Aorta (tissue), 5 donors: ENCODE measurements at places on chromosomes 7 and 10. TPM values are rescaled to one million over a fixed set of nuclear protein-coding genes. Genes with fewer than 3 reads are reported as not detected.

SYT15 gene
- total RNA-seq, result 8.8 TPM

KCP gene
- 6.1 TPM for total RNA-seq

RELN gene
- total RNA-seq, result 1.4 TPM

INMT gene
- 83.0 TPM for total RNA-seq

RAPGEF5 gene
- total RNA-seq, result 68.1 TPM

VWA2 gene
- not detected for total RNA-seq

HHEX gene
- 22.7 TPM for total RNA-seq

MKI67 gene
- total RNA-seq, result 1.2 TPM

CDHR1 gene
- total RNA-seq, result 0.32 TPM

PAX4 gene
- total RNA-seq, result not detected

DNAH11 gene
- 3.3 TPM for total RNA-seq

DNA sequence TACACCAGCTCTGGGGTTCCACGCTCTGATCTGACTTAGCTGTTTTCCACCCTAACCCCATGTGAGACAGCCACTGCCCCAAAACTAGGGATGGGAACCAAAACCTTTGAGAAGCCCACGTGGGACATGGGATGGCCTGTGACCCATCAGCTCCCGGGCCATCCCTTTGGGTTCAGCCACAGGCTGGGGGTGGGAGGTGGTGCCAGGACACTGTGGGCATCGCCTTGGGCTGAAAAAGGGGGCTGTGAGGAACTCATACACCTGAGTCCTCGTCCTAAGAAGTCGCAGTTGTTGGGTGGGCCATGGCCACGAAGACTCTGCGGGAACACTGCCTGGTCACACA is 379.1 kb downstream of the DNAJB6 start:
- no peaks in the 10 kb centered on the region for H3K4me1 ChIP-seq
- no peaks in the 10 kb centered on the region for H3K27me3 ChIP-seq
- no peak for DNase-seq
- H3K27ac ChIP-seq, result no peak overlapping the region

GRCh38 chr7:155808549-155809331 is 3.5 kb downstream of the SHH start:
- H3K4me1 ChIP-seq, result no peaks in the 10 kb centered on the region
- H3K27me3 ChIP-seq, result no peaks in the 10 kb centered on the region
- no peak overlapping the region for H3K27ac ChIP-seq
- DNase-seq, result no peak
- H3K4me3 ChIP-seq, result no peak overlapping the region

- no peaks in the 10 kb centered on the region for H3K27me3 ChIP-seq
- peaks cover 3% of the 10 kb centered on the region for H3K4me1 ChIP-seq
- no peak overlapping the region for H3K4me3 ChIP-seq
Measured at GRCh38 chr7:30785786-30786185, 14.6 kb downstream of the MINDY4 start.

GRCh38 chr10:133195096-133195495 is 34.9 kb upstream of the UTF1 start:
- H3K36me3 ChIP-seq, result no peaks in the 10 kb centered on the region
- no peak for DNase-seq
- no peaks in the 10 kb centered on the region for H3K27me3 ChIP-seq

DNA sequence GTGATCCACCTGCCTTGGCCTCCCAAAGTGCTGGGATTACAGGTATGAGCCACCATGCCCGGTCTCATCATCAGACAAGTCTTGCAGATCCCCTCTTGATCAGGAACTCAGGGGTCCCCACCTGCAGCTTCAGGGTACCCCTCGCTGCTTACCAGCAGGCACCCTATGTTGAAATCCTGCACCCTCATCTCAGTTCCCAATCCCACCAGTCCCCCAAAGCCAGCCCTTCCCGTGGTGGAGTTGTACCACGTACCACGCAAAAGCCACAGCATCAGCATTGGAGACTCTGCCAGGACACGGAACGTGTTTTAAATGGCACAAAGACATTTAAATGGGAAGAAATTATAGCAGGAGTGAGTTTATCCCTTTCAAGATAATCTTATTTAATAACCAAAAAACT is 202.0 kb downstream of the CUX1 start:
- no peak overlapping the region for H3K27ac ChIP-seq
- no peak for DNase-seq
- no peaks in the 10 kb centered on the region for H3K36me3 ChIP-seq
- no peak overlapping the region for H3K4me3 ChIP-seq
- no peaks in the 10 kb centered on the region for H3K4me1 ChIP-seq

DNA sequence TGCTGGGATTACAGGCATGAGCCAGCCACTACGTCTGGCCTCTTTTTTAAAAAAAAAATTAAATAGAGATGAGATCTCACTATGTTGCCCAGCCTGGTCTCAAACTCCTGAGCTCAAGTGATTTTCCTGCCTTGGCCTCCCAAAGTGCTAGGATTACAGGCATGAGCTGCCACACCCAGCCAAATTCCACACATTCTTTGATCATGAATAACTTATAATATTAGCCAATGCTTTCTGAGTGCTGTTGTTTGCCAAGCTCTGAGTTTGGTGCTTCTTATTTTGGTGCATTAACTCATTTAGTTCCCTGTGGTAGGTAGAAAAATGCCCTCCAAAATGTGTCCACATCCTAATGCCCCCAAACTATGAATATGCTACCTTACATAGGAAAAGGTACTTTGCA is 47.2 kb upstream of the MKI67 start:
- no peaks in the 10 kb centered on the region for H3K36me3 ChIP-seq
- H3K27me3 ChIP-seq, result peaks cover 1% of the 10 kb centered on the region
- no peak overlapping the region for H3K27ac ChIP-seq

- no peak overlapping the region for H3K27ac ChIP-seq
- no peaks in the 10 kb centered on the region for H3K36me3 ChIP-seq
- DNase-seq, result no peak
- no peak overlapping the region for H3K4me3 ChIP-seq
Measured at GRCh38 chr10:118374404-118374803, 32.3 kb upstream of the FAM204A start.

DNA sequence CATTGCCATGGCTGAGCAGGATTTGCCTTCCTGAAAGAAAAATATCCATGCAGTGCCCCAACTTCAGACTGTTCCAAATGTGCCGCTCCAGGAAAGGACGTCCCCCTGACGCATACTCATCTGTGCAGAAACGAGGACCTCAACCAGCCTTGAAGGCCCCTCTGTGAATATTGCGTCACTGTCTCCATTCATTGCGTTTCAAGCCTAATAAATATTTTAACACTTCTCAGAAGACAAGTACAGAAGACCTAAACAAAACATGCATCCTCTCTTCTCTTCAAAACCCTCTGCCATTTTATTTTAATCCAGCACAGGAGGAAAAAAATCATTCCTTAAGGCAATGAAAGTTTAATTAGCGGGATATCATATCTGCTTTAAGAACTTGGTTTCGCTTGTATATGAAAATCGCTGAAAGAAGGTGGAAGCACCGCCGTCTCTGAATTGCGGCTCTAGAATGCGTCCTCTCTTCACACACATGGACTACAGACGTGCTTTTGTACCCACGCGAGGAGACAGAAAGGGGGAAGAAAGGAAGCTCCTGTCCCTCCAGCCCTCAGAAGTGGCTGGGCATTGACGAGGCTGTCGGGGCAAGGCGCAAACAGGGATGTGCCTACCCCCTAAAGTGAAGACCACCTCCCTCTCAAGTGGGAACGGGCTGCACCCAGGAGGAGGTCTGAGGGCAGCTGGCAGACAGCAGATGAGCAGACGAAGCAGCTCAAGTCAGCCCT is 36.8 kb downstream of the RGS10 start:
- H3K4me1 ChIP-seq, result no peaks in the 10 kb centered on the region
- no peak overlapping the region for H3K4me3 ChIP-seq
- H3K27me3 ChIP-seq, result no peaks in the 10 kb centered on the region

GRCh38 chr7:77759294-77759889 is 38.8 kb downstream of the TMEM60 start:
- H3K4me3 ChIP-seq, result no peak overlapping the region
- no peaks in the 10 kb centered on the region for H3K36me3 ChIP-seq
- no peak overlapping the region for H3K27ac ChIP-seq
- DNase-seq, result no peak
- no peaks in the 10 kb centered on the region for H3K27me3 ChIP-seq
- no peaks in the 10 kb centered on the region for H3K4me1 ChIP-seq

DNA sequence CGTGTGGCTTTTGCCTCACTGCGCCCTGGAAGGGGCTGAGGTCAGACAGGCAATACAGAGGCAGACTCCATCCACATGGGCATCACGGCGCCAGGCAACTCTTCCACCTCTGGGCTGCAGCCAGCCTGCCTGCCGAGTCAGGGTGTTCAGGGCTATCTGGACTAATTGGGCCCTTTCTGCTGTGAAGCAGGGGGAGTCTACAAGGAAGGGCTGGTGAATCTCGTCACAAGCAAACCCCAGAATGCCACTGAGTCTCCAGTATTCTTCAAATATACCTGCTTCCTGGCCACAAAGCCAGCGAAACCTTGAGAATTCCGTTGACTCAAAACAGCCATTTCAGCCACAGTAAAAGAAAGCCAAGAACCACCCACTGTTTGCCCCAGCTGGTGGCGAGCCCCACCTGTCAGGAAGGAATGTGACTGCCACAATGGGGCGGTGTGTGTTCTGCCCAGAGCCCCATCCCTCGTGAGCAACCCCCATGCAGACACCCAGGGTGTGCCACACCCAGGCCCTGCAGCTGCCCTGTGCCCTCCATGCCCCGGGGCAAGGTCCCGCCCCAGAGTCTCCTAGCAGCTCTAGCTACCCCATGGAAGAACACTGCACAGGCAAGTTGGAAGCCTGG is 117.3 kb downstream of the FAM53B start:
- H3K27ac ChIP-seq, result no peak overlapping the region
- no peaks in the 10 kb centered on the region for H3K4me1 ChIP-seq
- H3K27me3 ChIP-seq, result no peaks in the 10 kb centered on the region
- no peaks in the 10 kb centered on the region for H3K36me3 ChIP-seq

DNA sequence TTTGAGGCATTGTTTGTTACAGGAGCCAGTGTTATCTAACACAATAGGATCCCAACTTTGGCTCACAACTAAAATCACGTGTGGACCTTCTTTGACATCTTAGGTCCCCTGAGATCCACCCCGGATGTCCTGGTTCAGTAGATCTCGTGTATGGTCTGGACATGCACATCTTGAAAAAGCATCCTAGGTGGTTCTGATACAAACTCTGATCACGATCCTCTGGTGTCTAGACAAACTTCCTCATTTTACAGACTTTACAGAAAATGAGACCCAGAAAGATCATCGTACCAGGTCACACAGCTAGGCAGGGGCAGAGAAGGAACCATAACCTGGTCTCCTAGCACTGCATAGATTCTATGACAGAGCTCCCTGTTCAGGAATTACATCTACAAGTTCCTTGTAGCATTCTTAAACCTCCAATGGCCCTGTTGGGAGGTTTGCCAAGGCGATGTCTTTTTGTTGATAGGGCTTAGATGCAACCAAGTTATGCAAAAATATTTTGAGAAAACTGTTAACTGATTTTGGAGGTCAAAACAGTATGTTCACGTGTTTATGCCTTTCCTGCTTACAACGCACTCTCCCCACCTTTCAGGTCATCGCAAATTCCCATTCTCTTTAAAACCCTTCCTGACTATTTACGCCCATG is 30.8 kb upstream of the CHST15 start:
- no peak overlapping the region for H3K27ac ChIP-seq
- H3K4me3 ChIP-seq, result no peak overlapping the region
- no peak for DNase-seq
- H3K36me3 ChIP-seq, result no peaks in the 10 kb centered on the region
- no peaks in the 10 kb centered on the region for H3K4me1 ChIP-seq

DNA sequence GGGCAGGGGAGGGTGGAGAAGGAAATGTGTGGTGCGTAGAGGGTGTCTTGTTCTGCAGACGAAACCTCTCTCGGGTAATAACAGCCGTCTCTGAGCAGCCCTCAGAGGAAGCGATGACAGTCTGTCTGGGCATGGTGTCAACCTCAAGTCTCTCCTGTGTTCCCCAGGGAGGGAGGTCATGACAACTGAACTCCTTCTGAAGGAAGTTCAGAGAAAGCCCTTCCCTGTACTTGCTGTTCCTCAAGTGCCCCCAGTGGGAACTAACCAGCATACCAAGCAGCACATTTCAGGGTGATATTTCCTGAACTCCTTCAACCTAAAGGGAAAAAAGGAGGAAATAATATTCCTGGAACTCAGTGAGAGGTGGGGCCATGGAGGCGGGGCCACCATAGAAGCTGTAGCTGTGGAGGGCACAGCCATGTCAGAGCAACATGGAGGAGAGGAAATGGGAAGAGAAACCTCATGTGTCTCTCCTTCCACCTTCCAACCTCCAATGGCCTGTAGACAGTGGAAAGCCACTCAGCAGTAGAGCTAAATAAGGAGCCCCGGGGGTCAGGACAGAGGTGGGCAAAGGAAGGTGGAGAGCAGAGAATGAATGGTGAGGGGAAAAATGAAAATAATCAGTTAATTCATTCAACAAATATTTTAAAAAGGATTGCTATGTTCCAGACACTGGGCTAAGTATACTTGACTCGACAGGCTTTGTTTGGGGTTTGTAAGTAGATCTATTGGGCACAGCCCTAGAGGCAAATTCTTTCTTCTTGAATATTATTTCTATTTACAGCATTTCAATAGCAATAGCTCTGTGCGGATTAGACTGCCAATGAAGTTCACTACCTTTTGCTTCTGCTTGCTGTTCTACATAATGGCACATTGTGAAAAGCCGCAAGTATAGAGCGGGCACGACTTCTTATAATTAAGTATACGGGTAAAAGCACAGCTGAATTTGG is 61.0 kb upstream of the AOAH start:
- no peak overlapping the region for H3K4me3 ChIP-seq
- no peaks in the 10 kb centered on the region for H3K36me3 ChIP-seq
- H3K27me3 ChIP-seq, result no peaks in the 10 kb centered on the region
- H3K27ac ChIP-seq, result no peak overlapping the region
- H3K4me1 ChIP-seq, result no peaks in the 10 kb centered on the region
- peak; percentile 79 for DNase-seq

DNA sequence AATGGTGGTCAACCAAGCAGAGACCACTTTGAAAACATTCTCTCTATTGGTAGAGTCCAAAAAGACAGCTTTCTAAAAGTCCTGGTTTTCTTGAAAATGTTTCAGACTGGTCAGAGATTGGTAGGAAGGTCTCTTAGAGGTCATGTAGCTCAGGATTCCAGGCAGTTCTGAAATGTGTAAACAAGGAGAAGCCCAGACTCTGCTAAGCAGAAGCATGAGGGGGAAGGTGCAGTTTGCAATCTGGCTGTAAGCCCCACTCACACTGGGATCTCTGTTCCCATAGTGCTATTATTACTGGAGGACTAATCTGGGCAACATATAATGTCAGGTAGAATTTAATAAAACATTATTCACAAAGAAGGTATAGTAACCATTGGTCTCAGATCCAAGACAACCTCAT is 101.1 kb downstream of the MAGI2 start:
- H3K27me3 ChIP-seq, result no peaks in the 10 kb centered on the region
- no peaks in the 10 kb centered on the region for H3K4me1 ChIP-seq
- H3K27ac ChIP-seq, result no peak overlapping the region
- H3K4me3 ChIP-seq, result no peak overlapping the region
- H3K36me3 ChIP-seq, result no peaks in the 10 kb centered on the region

DNA sequence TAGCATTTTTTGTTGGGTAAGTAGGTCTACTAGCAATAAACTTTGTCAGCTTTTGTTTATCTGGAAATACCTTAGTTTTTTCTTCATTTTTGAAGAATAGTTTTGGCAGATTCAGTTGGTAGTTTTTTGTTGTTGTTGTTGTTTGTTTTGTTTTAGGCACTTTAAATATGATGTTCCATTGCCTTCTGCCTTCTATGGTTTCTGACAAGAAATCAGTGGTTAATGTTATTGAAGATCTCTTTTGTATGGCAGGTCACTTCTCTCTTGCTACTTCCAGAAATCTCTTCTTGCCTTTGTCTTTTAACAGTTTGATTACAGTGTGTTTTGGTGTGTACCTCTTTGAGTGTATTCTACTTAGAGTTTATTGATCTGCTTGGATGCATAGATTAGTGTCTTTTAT is 41.8 kb upstream of the ZNF365 start:
- no peak overlapping the region for H3K27ac ChIP-seq
- H3K4me3 ChIP-seq, result no peak overlapping the region
- no peak for DNase-seq
- no peaks in the 10 kb centered on the region for H3K36me3 ChIP-seq
- H3K4me1 ChIP-seq, result no peaks in the 10 kb centered on the region
